Left lung (tissue), 14 donors: ENCODE measurements at places on chromosomes 2 and 18. TPM values are rescaled to one million over a fixed set of nuclear protein-coding genes. Genes with fewer than 3 reads are reported as not detected.

DNA sequence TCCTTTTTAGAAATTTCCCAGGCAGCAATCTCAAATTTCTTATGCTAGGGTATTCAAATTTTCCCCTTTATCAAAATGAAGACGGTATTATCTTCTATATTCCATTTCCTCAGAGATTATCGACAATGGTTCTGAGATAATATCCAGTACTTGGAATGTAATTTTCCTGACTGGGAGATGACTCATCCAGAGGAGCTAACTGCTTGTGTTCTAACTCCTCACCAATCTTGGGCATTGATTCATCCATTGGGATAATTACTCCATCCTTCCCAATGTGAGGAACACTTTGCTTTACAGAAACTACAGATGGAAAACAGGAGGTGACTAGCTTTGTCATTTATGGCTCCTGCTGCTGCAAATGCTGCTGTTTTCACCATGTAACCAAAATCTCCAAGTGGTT, 239.4 kb upstream of the LYPD1 start:
- DNase-seq, result no peak

DNA sequence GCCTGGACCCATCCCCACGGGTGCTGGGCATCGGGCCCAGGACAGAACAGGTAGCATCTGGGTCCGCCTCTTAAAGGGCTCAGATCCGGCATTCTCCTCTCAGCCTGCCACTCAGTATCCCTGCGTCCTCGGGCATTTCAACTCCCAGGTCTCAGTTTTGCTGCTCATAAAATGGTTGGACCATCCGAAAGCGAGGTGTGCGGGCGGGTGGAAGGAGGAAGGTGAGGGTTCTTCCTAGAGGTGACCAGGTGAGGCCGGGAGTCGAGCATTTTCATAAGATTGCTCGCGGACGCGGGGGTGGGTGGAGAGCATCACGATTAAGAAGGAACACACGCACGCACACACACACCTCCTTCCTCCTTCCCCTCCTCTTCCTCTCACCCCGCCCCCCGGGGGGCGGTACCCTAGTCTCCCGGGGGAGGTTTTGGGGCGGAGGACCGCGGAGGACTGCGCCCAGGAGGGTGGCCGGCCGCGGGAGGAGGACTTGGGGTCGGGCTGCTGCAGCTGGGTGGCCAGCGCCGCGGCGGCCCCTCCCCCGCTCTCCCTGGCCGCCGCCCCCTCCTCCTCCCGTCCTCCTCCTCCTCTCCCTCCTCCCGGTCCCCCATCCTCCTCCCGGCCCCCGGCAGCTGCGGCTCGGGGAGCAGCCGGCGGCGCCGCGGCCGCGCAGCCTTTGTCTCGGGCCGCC, 97.9 kb upstream of the GPR45 start:
- peak; percentile 33 for DNase-seq

GRCh38 chr2:97907369-97908100, 88.2 kb downstream of the TMEM131 start:
- DNase-seq, result no peak

DNA sequence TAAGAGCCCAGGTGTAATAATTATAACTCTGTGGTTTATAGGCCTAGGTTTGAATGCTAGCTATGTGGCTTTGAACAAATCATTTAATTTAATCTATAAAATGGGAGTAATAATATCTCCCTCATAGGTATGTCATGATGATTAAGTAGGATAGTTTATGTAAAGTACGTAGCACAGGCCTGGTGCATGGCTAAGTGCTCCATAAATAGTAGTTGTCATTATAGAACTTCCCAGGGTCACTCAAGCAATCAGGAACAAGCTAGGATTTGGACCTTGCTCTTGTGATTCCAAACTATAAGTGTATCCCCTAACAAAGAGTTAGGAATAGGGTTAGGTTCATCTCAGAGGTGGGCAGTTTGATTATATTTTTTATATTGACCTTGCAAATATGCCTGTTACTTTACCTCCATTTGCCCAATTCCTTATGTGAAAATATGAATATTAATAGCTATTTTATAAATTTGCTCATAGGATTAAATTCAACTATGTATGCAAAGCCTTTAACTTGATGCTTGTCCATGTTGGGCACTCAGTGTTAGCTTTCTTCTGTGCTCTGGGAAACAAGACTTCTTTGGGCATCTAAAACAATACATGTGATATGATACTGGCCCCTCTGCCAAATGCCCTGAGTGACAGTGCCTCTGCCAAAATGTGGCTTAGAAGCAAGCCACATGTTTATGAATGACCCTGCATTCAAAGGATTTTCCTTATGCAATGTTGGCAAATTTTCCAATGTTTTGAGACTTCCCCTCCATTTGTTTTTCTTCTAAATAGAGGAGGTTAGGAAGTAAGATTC, 353.6 kb downstream of the KIAA1328 start:
- no peak for DNase-seq

- DNase-seq, result no peak
These were observed 8.0 kb upstream of the ANO7 start for GRCh38 chr2:241180495-241180894.

- DNase-seq, result no peak
These were observed 16.8 kb upstream of the CRIM1 start for GRCh38 chr2:36338827-36339145.

- peak; percentile 25 for DNase-seq
These were observed 1.2 kb downstream of the PPP1CB start for GRCh38 chr2:28752631-28753376.

GRCh38 chr2:196609806-196610205, 29.7 kb upstream of the CCDC150 start:
- DNase-seq, result no peak

GRCh38 chr2:28395334-28396061, 2.8 kb downstream of the FOSL2 start:
- DNase-seq, result peak; percentile 67

DNA sequence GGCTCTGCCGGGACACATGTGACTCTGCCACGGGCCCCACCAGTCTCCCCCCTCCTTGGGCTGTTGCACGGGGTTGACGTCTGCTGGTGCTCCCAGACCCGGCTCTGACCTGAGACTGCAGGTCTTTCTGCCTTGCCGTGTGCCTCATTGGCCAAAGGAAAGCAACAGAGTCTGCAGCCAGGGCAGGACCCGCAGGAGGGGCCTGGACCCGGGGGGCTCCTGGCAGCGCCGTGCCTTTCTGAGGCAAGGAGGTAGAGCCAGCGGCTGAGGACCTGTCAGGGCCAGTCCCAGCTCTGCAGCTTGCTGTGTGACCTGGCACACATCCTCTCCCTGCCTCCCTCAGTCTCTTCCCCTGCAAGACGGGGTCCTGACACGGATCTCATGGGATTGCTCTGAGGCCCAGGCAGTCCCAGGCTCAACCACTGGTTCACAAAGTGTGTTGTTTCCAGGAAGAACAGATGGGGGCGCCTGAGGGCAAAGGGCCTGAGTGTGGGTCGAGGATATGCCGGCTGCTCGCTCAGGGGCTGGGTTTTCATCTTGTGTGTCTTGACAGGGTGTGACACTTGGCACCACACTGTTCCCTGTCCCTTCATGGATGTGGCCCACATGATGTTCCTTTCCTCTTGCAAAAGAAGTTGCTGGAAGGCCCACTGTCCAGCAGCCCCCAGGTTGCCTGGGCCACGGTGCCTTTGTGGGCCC, 9.0 kb downstream of the CAPN10 start:
- no peak for DNase-seq

- DNase-seq, result no peak
These were observed 29.0 kb upstream of the SLC35F6 start for GRCh38 chr2:26735097-26735496.

- DNase-seq, result no peak
These were observed 235.4 kb downstream of the PIEZO2 start for GRCh38 chr18:10913919-10914318.

DNA sequence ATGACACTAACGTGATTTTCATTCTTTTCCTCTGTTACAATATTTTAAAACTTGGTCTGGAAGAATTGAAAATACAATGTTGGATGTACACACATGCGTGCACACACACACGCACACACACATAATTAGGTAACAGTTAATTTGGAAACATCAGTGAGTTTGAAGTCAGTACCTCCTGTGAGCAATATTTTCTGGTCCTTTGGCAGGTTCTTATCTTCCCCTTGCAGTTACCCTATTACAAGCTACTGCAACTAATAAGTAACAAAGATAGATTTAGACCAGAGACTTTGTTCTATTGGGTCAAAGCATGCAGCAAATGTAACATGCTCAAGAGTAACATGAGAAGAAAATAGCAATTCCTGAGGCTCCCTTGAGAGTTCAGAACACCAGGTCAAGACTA, 73.3 kb downstream of the ZNF385B start:
- DNase-seq, result no peak

DNA sequence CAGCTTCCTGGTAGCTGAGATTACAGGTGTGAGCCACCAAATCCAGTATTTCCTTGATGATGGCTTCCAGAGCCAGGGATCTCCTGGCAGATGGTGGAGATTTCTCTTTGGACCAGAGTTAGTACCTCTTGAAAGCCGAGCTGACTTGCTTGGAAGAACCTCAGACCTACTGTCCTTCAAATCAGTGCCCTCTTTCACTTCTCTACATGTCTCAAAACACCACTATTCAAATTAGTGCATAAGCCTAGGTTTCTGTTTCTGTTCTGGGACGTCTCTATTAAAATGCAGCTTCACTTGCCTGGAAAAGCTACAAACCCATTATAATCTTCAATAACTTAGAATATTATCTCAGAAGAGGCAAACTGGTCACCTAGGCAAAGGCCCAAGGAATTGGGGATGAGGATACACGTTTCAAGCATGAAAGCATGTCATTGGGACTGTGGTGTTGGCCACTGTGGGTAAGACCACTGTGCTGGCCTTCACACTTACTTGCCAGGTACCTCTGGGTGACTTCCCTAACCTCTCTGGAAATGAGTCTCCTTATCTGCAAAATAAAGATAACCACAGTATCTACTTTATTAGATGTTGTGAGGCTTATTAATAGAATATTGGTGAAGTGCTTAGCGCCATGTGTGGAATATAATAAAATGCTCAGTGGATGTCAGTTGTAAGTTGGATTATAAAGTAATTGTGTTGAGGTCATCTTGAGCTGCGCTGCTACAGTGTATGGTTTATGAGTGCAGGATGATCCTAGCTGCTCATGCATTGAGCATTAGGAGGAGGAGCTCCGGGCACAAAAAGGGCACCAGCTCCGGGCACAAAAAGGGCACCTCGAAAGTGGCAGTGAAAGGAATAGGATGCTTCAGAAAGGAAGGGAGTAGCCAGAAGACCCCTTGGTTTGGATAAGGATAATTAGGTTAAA, 84.5 kb downstream of the DOCK10 start:
- no peak for DNase-seq

GRCh38 chr2:5986801-5987787, 294.9 kb downstream of the SOX11 start:
- DNase-seq, result no peak

DNA sequence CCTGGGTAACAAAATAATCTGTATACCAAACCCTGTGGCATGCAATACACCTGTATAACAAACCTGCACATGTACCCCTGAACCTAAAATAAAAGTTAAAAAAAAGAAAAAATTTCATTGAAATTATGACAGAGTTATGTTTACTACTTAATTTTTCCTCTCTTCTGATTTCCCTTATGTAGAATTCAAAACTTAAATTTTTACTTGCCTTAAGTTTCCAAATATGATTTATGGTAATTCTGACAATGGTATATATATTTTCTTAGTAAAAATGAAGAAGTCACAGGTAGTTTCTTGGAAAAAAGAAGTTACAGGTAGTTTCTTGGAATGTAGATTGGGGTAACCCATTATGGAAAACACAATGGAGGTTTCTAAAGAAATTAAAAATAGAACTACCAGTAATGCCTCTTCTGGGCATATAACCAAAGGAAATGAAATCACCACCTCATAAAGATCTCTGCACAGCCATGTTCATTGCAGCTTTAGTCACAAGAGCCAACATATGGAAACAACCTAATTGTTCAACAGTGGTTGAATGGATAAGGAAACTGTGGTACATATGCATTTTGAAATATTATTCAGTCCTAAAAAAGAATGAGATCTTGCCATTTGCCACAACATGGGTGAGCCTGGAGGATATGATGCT, 164.9 kb downstream of the BABAM2 start:
- no peak for DNase-seq

GRCh38 chr2:223967981-223968380, 10.7 kb downstream of the MRPL44 start:
- no peak for DNase-seq

- DNase-seq, result no peak
These were observed 95.6 kb downstream of the LAMA3 start for GRCh38 chr18:23784832-23785245.

DNA sequence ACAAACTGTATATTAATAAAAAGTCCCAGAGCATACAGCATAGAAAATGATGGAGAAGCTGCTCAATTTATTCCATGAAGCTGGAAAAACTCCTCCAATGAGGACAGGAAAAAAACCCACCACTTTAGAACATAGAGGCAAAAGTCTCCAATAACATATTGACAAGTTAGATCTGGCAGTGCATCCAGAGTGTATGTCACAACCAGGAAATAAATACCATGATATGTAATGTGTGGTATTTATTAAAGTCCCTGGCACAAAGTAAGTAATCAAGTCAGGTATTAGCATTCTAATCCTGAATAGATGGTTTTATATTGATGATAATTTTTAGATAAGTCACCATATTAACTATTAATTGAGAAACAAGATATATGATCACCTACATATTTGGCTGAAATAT, 427.3 kb upstream of the HS6ST1 start:
- no peak for DNase-seq

MPHOSPH10 gene
- 49.7 TPM for polyA plus RNA-seq

CROCC2 gene
- polyA plus RNA-seq, result 4.4 TPM

PSMA8 gene
- not detected for polyA plus RNA-seq

SERPINB13 gene
- polyA plus RNA-seq, result not detected

UGT1A1 gene
- polyA plus RNA-seq, result 0.04 TPM
